ENCODE measurements at places on chromosomes 12 and 14. TPM values are rescaled to one million over a fixed set of nuclear protein-coding genes. Genes with fewer than 3 reads are reported as not detected.
A peak's percentile ranks its signal among the peaks of the same experiment; 100 is the strongest.

GRCh38 chr12:108129017-108129812, at the start of gene WSCD2:
WSCD2 (plus strand) TSS chr12:108129288; CDS start chr12:108195833, 66,545 bp downstream.
- H3K36me3 ChIP-seq = no peaks in the 10 kb centered on the region
- H3K27ac ChIP-seq = no peak within 1 kb of the TSS
- peaks cover 3% of the 10 kb centered on the region for H3K4me1 ChIP-seq
- H3K27me3 ChIP-seq = peaks cover 45% of the 10 kb centered on the region
- no peak within 1 kb of the TSS for H3K4me3 ChIP-seq
- no peak for DNase-seq

Gene TNS2
- 3.0 TPM for total RNA-seq

- no peak overlapping the region for H3K27ac ChIP-seq
- H3K4me1 ChIP-seq = no peaks in the 10 kb centered on the region
- H3K4me3 ChIP-seq = no peak overlapping the region
- no peak for DNase-seq
- no peaks in the 10 kb centered on the region for H3K27me3 ChIP-seq
These were observed 47.7 kb upstream of the GRIP1 start for GRCh38 chr12:66726556-66726955.

GRCh38 chr14:55194656-55195355, 3.4 kb upstream of the DLGAP5 start:
- no peak for DNase-seq
- no peaks in the 10 kb centered on the region for H3K27me3 ChIP-seq
- no peak overlapping the region for H3K4me3 ChIP-seq
- H3K36me3 ChIP-seq = no peaks in the 10 kb centered on the region

DNA sequence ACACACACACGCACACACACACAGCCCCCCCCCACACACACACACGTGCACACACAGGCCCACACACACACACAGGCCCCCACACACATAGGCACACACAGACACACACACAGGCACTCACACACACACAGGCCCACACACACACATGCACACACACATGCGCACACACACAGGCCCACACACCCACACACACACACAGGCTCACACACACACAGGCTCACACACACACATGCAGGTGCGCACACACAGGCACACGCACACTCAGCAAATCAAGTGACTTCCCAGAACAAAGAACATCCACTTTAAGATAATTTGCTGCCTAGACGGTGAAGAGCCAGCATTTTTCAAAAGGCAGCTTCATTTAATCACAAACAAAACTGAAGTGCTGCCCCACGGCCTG, 78.5 kb upstream of the FBRSL1 start:
- no peaks in the 10 kb centered on the region for H3K27me3 ChIP-seq
- no peak overlapping the region for H3K27ac ChIP-seq
- no peak overlapping the region for H3K4me3 ChIP-seq
- no peak for DNase-seq
- H3K36me3 ChIP-seq = no peaks in the 10 kb centered on the region

GRCh38 chr12:18798535-18799361, 60.8 kb downstream of the CAPZA3 start:
- no peak for DNase-seq
- H3K27me3 ChIP-seq = no peaks in the 10 kb centered on the region
- H3K27ac ChIP-seq = no peak overlapping the region
- no peak overlapping the region for H3K4me3 ChIP-seq
- H3K36me3 ChIP-seq = no peaks in the 10 kb centered on the region

DNA sequence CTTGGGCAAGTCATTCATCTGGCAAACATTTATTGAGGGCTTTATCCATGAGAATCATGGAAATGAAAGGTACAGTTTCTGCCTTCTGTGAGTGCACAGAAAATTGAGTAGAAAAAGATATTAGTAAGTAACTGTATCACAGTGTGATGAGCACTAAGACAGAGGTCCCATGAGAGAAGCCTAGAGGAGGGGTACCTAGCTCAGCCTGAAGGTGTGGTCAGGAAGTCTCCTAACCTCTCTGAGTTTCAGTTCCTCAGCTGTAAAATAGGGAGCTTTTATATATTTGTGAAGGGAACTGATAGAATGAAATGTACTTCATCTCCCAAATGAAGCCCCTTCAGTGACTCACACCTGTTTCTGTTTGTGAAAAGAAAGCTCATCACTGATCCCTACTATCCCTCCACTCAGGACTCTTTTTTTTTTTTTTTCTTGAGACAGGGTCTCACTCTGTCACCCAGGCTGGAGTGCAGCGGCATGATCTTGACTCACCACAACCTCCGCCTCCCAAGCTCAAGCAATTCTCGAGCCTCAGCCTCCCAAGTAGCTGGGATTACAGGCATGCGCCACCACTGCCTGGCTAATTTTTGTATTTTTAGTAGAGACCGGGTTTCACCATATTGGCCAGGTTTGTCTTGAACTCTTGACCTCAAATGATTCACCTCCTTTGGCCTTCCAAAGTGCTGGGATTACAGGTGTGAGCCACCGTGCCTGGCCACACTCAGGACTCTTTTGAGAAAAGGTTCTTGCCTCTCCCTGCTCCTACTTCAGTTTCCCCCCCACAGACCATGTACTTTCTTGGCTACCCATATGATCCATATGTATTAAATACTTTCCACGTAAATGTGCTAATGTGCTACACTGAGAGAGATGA, 93.7 kb upstream of the FUT8 start:
- no peaks in the 10 kb centered on the region for H3K27me3 ChIP-seq
- peaks cover 15% of the 10 kb centered on the region for H3K4me1 ChIP-seq
- no peak overlapping the region for H3K27ac ChIP-seq
- no peaks in the 10 kb centered on the region for H3K36me3 ChIP-seq

DNA sequence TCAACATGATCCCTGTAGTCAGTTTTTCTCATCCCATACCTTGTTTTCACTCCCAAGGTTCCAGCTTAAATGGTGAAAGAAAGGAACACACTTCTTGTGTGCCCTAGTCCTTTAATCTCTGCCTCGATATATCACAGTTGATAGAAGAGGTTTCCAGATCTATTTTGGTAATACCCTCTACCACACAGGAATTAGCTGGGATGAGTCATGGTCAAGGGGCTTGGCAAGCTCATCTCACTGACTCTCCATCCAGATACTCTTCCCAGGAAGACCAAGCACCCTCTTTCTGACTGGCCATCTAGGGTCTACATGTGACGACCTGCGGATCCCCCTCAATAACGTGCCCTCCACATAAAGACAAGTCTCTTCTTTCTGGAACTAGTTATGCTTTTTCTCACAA, 277.9 kb downstream of the ITPR2 start:
- H3K4me1 ChIP-seq = no peaks in the 10 kb centered on the region
- no peak overlapping the region for H3K4me3 ChIP-seq
- H3K27ac ChIP-seq = no peak overlapping the region
- H3K36me3 ChIP-seq = peaks cover 24% of the 10 kb centered on the region
- no peak for DNase-seq

DNA sequence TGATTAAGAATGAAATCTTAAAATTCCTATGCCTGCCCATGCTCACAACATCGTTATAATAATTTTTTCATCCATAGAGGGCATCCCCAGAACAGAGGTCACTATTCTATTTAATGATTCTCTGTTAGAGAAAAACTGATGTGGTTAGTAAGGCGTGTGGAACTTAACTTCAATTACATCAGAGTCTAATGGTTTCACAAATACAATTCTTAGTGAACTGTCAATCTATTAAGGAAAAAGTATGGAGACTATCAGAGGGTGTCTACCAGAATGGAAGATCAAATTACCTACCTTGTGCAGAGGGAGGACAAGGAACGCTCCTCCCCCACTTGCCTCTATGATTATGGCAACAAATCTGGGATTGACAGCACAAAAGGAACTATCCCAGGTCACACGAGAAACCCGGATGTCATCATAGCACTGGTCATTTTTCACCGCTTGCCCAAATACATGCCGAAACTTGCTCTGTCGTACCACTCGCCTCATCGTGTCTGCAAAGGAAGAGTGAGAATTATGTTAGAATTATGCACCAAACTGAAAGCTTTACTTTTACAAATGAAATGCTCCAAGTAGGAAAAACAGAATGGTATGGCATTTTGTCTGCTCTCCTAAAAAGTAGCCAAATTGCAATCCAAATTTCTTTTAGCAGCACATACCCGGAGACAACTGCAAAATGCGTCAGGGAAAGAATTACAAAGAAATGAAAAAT, 30.3 kb downstream of the CORO1C start:
- H3K36me3 ChIP-seq = peaks cover 7% of the 10 kb centered on the region
- no peak for DNase-seq
- no peak overlapping the region for H3K27ac ChIP-seq
- peaks cover 4% of the 10 kb centered on the region for H3K4me1 ChIP-seq
- no peak overlapping the region for H3K4me3 ChIP-seq

DNA sequence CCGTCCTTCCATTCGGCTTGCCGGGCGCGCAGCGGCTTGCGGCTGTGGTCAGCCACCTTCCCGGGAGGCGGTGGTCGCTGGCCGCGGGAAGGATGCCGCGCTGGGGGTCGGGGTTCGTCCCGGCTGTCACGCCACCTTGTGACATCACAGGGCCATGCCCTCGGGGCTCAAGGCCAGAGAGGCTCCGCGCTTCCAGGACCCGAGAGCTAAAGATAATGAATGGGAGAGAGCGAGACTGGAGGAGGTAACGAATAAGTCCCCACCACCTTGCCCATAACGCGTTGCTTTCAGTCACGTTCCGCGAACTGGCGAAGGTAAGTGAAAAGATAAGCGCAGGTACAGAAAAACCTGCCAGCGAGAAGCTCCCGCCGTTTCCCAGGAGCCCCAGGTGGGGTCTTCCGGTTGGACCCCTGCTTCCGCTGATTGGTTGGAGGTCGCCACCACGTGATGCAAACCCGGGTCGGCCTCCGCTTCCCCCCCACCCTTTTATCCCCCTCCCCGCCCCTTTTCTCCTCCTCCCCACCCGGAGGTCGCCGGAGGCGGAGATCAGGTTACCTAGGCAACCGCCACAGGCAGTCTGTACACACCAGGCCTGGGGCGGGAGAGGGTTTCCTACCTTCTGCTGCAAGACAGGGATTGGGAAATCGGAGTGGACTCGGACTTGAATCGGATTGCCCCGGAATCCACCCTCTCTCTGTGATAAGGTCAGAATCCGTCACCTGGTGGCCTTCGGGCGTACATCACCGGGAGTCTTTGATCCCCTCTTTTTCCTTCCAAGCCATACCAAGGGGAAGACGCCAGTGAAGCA, at the start of gene LRRC9:
LRRC9 (plus strand) TSS at position 575 of the 808 bp plus-strand sequence.
- H3K27me3 ChIP-seq = peaks cover 12% of the 10 kb centered on the region
- no peak within 1 kb of the TSS for H3K27ac ChIP-seq
- peak within 1 kb of the TSS; percentile 47 for H3K4me3 ChIP-seq
- H3K4me1 ChIP-seq = peaks cover 12% of the 10 kb centered on the region
- no peaks in the 10 kb centered on the region for H3K36me3 ChIP-seq

GRCh38 chr14:32434880-32435279, 105.8 kb downstream of the AKAP6 start:
- H3K27ac ChIP-seq = no peak overlapping the region
- no peaks in the 10 kb centered on the region for H3K4me1 ChIP-seq
- H3K36me3 ChIP-seq = no peaks in the 10 kb centered on the region
- H3K27me3 ChIP-seq = no peaks in the 10 kb centered on the region
- H3K4me3 ChIP-seq = no peak overlapping the region

Gene SALL2
- 2.8 TPM for total RNA-seq

GRCh38 chr14:101878822-101879528, 85.4 kb upstream of the DYNC1H1 start:
- H3K27ac ChIP-seq = peak overlapping the region; percentile 15
- H3K36me3 ChIP-seq = peaks cover 67% of the 10 kb centered on the region
- H3K4me1 ChIP-seq = peaks cover 54% of the 10 kb centered on the region
- H3K27me3 ChIP-seq = no peaks in the 10 kb centered on the region

- no peak overlapping the region for H3K4me3 ChIP-seq
- H3K27ac ChIP-seq = no peak overlapping the region
These were observed 165.4 kb downstream of the NRXN3 start for GRCh38 chr14:78335531-78335930.

Gene ENDOU
- total RNA-seq = not detected

DNA sequence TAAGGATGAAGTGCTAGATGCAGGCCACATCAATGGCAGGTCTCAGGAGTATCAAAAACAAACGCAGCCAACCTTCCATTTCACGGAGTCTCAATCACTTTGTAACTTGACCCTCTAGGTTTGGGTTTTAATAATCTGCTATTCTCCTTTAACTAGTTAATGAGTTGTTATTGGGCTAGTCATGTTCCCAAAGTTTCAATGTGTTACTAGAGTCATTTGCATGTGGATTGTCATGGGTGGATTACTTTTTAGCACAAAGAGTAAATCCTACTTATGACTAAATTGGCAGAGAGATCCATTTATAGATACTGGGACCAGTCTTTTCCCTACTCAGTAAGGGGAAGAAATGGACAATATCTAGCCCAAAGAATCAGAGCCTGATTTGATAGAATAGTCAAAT, 151.0 kb downstream of the BCAT1 start:
- no peaks in the 10 kb centered on the region for H3K27me3 ChIP-seq
- H3K36me3 ChIP-seq = no peaks in the 10 kb centered on the region
- H3K4me3 ChIP-seq = no peak overlapping the region
- no peak overlapping the region for H3K27ac ChIP-seq

DNA sequence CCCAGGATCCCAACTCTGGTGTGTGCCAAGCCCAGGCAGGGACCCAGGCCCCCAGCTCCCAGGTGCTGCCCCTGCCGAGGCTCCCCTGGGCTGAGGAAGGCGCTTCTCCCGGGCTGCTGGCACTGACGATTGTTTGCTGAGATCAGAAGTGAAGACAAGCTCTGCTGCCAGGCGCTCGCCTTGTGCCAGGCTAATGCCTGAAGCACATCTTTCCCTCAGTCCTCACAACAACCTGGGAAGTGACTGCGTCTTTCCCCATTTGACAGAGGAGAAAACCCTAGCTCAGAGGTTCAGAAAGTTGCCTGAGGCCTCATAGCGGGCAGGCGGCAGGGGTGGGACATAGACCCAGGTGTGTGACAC, 36.8 kb downstream of the ANKRD9 start:
- H3K4me3 ChIP-seq = no peak overlapping the region
- peaks cover 3% of the 10 kb centered on the region for H3K36me3 ChIP-seq
- no peaks in the 10 kb centered on the region for H3K27me3 ChIP-seq
- no peak for DNase-seq

GRCh38 chr14:33780035-33780434, 170.8 kb downstream of the EGLN3 start:
- H3K4me3 ChIP-seq = no peak overlapping the region
- H3K27ac ChIP-seq = no peak overlapping the region
- no peak for DNase-seq
- H3K36me3 ChIP-seq = no peaks in the 10 kb centered on the region
- no peaks in the 10 kb centered on the region for H3K4me1 ChIP-seq

Gene RNASE7
- not detected for total RNA-seq

Gene TMEM119
- 2.6 TPM for total RNA-seq

DNA sequence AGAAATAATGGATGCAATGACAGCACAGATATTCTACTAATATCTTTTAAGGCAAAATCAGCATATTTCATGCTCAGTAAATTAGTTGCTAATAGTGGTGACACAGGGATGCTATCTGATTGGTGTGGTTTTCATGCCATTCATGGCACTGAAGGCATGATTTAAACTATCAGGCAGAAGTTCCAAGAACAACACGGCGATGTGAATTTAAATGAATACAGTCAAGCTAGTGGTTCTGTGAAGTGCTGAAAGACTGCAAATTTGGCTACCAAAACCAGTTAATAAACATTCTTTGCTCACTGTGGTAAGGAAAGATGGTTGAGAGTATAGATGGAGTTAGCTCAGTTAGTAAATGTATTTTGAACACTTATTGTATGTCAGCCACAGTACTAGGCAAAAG, 272.0 kb upstream of the DIO2 start:
- H3K4me1 ChIP-seq = no peaks in the 10 kb centered on the region
- H3K27me3 ChIP-seq = no peaks in the 10 kb centered on the region
- no peak overlapping the region for H3K27ac ChIP-seq
- H3K4me3 ChIP-seq = no peak overlapping the region

- no peak for DNase-seq
- H3K4me3 ChIP-seq = no peak overlapping the region
- no peaks in the 10 kb centered on the region for H3K36me3 ChIP-seq
- no peak overlapping the region for H3K27ac ChIP-seq
- no peaks in the 10 kb centered on the region for H3K4me1 ChIP-seq
These were observed 28.8 kb downstream of the CLMN start for GRCh38 chr14:95290871-95291431.
